ENCODE measurements at places on chromosomes 1 and 21. TPM values are rescaled to one million over a fixed set of nuclear protein-coding genes. Genes with fewer than 3 reads are reported as not detected.

The KCNN3 gene
- total RNA-seq, result 0.21 TPM

The GNAT2 gene
- not detected for total RNA-seq

The CELA3A gene
- not detected for total RNA-seq

The COL8A2 gene
- 1.9 TPM for total RNA-seq

The TNFRSF1B gene
- 210 TPM for total RNA-seq

The ERICH3 gene
- under 0.01 TPM for total RNA-seq

The TMEM240 gene
- total RNA-seq, result not detected

The TEKT2 gene
- 0.10 TPM for total RNA-seq

The LDLRAD1 gene
- not detected for total RNA-seq
